ENCODE measurements at places on chromosomes 4 and X.

DNA sequence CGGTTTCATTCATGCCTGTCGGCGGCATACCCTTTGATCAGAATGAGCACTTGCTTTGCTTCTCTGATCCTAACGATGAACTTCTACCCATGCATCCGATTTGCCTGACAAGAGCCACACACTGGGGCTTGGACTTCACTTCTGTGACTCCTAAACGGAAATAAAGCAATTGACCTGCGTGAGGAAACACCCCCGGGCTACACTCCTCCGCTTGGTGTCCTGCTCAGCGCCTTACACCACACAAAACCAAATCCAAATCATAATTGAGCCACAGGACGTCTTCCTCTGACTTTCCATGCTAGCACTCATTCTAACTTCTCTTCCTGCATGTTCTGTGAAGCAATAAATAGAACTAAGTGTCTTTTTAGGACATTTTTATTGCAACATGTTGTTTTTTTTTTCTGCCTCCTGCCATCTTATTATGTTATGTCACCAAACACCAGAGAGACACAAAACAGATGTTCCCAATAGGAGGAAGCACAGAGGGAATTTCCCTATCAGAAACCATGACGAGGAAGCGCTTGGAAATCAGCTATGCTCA lies 110.8 kb upstream of the FAM9B start:
- DNase-seq, result no peak

- DNase-seq, result no peak
These were observed 76.7 kb downstream of the FHIP1A start for GRCh38 chr4:151485541-151486131.

DNA sequence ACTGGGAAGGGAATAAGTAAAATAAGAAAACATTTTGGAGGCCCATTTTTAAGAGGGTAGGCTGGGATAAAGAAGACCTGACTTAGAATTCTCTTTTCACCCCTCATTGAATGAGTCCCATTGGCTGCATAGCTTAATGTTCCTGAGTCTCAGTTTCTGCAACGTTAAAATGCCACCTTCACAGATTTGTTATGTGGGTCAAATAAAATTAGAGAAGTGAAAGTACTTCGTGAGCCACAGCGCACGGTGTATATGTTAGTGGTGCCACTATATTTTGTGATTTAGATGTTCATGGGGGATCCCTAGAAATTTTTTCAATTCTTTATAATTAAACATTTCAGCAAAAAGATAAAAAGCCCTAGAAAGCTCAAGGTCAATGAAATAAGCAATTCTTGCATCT lies 109.2 kb upstream of the HS3ST1 start:
- no peak for DNase-seq

- no peak for DNase-seq
These were observed 8.9 kb upstream of the CRLF2 start for GRCh38 chrX:1221296-1221845.

GRCh38 chr4:10267066-10267465 lies 150.5 kb upstream of the WDR1 start:
- no peak for DNase-seq

Data from central memory CD4-positive, alpha-beta T cell (primary cell).